ENCODE measurements at places on chromosomes 11 and 22.

DNA sequence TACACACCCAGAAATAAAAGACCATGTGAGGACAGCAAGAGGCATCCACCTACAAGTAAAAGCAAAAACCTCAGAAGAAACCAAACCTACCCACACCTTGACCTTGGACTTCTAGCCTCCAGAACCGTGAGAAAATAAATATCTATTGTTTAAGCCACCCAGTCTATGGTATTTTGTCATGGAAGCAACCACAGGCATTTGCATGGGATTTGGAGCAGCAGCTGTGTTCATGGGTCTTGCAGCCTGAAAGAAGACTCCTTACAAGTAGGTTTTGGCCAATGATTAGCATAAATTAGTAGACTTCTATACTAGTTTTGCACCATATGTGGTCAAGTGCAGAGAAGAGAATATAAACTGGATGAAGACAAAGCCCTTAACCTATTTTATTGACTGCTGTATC lies 27.9 kb downstream of the FSHB start:
- no peak for DNase-seq

DNA sequence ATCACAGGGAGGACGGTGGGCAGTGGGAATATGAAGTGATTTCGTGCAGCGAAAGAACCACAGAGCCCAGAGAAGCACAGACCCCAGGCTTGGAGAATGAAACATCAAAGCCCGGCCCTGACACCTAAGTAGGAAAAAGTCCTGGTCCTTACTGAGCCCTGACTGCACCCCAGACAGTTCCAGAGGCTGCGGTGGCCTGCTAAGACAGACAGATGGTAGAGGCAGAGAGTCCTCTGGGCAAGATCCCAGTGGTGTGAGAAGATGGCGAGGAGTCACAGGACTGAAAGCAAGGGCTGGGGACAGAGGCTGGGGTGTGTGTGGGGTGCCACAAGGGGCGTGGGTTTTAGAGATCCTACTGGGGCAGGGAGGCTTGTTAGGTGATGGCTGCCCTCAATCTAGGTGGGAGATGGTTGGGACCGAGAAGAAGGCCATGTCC lies 3.7 kb downstream of the CBX6 start:
- DNase-seq = no peak

DNA sequence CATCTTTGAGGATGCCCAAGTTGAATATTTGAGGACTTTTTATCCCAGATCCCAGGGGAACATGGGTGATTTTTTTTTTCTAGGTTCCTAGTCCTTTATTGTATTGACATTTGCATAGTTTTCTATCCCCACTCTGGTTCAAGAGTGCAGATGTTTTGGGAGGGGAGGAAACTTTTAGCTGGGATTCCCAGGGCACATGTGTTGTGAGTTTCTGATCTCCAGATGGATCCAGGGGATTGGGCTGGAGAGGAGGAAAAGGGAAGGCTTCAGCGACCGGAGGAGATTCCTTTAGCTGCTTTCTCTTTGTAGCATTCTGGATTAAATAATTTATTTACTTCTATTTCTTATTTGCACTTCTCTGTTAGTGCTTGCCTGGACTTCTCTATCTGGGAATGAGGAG lies 14.7 kb upstream of the SORL1-AS1 start:
- no peak for DNase-seq

DNA sequence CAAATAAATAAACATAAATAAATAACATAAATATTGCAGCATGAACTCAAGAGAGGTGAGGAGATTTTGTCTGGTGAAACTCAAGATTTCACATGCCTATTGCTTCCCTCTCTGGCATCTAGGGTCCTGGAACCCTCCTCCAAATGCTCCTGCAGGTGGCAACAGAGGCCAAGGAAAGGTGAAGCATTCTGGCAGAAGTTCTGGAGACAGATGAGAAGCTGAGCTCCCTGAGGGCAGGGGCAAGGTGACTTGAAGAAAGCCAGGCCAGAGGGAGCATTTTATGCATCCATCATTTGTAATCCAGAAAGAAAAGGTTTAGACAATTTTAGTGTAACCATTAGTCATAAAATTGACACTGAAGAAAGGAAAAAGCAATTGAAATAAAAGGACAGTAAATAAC lies 64.9 kb downstream of the ENDOD1 start:
- DNase-seq = peak; percentile 91

GRCh38 chr11:39221550-39222138 lies 2237.8 kb downstream of the LRRC4C start:
- no peak for DNase-seq
